ENCODE measurements at places on chromosomes 3 and 15. TPM values are rescaled to one million over a fixed set of nuclear protein-coding genes. Genes with fewer than 3 reads are reported as not detected.

Gene RTP4
- total RNA-seq, result 3.4 TPM

DNA sequence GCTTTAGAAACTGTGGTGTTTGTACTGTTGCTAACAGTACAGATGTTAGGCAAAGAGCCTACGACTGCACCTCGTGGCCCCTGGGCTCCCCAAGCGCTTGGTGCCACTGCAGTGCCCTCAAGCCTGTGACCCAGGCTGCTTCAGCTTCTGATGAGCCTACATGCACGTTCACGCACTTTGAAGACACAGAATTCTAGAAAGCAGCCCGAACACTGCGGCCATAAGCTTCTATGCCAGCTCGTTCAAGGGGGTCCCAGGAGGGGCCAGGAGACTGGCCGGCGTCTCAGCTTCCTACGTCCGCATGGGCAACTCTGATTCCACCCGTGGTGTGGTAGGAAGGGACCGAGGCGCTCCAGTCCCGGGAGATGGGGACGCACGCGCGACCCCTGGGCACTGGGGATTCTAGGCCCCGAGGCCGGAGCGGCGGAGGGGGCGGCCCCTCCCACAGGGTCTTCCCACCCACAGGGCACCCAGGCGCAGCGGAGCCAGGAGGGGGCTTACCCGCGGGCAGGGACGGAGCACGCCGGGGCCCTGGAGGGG lies 653 bp downstream of the MYO5C start:
- H3K27me3 ChIP-seq, result no peaks in the 10 kb centered on the region
- DNase-seq, result no peak
- no peak overlapping the region for H3K4me3 ChIP-seq
- H3K36me3 ChIP-seq, result no peaks in the 10 kb centered on the region
- no peak overlapping the region for H3K27ac ChIP-seq

DNA sequence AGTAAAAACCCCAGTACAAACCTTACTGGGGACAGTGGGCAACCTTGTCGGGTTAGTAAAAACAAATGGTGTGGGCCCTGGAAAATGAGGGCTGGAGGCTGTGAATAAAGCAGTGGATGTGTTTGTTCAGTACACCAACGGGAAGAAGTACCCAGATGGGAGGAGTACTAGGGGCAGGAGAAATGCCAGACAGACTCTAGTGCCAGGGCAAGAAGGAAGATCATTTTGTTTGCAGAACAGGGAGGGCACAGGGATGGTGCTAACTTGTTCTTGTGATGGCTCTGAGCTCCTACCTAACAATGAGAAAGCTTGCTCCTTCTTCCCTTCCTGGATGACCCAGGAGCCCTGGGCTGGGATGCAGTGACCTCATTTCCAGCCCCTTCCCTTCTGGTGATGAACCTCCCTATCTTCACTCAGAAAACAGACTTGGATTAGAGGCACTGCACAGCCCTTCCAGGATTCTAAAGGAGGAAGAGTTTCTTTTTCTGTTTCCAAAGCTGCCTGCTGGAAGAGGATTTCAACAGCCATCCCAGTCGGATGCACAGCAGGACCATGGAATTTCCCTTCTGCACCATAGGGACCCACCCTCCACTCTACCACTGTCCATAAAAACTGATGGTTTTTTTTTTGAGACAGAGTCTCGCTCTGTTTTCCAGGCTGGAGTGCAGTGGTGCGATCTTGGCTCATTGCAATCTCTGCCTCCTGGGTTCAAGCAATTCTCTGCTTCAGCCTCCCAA lies 6.1 kb downstream of the RASSF1 start:
- H3K27ac ChIP-seq, result no peak overlapping the region
- H3K27me3 ChIP-seq, result no peaks in the 10 kb centered on the region
- no peak for DNase-seq
- peaks cover 45% of the 10 kb centered on the region for H3K36me3 ChIP-seq
- no peak overlapping the region for H3K4me3 ChIP-seq
- H3K4me1 ChIP-seq, result peaks cover 56% of the 10 kb centered on the region

Gene WDR93
- total RNA-seq, result not detected

Gene CAMKV
- 7.8 TPM for total RNA-seq

- H3K4me3 ChIP-seq, result no peak overlapping the region
- H3K27ac ChIP-seq, result no peak overlapping the region
- no peaks in the 10 kb centered on the region for H3K4me1 ChIP-seq
- H3K36me3 ChIP-seq, result no peaks in the 10 kb centered on the region
- no peaks in the 10 kb centered on the region for H3K27me3 ChIP-seq
These were observed 42.9 kb upstream of the CADPS start for GRCh38 chr3:62918131-62918530.

DNA sequence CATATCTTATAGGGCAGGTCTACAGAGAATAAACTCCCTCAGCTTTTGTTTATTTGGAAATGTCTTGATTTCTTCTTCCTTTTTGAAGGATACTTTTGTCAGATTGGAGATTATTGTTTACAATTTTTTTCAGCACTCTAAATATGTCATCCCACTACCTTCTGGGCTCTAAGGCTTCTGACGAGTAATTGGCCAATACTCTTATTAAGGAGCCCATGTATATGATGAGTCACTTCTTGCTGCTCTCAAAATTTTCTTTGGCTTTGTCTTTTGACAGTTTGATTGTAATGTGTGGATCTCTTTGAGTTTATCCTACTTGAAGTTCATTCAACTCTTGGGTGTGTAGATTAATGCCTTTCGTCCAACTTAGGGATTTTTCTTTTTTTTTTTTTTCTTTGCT lies 28.9 kb upstream of the CD200R1L start:
- H3K4me3 ChIP-seq, result no peak overlapping the region
- H3K27ac ChIP-seq, result no peak overlapping the region
- no peak for DNase-seq
- H3K27me3 ChIP-seq, result no peaks in the 10 kb centered on the region

DNA sequence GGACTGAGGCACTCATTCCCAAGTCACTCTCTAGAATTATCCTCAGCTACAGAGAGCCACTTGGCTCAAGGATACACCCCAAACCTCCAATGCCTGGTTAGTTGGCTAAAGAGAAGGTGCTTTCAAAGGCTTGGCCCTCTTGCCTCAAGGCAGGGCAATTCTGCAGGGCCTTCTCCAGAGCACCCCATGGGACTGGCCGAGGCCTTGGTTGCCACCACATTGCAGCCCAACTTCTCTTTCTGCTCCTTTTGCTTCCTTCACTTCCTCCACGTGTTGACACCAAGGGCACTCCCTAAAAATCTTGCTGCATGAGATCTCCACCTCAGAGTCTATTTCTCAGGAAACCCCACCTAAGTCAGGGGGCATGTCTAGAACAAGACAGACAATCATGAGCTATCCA lies 36.7 kb downstream of the MEGF11 start:
- no peaks in the 10 kb centered on the region for H3K36me3 ChIP-seq
- no peak for DNase-seq
- no peaks in the 10 kb centered on the region for H3K27me3 ChIP-seq
- H3K27ac ChIP-seq, result no peak overlapping the region
- 0 out of 2 replicates have a peak, but pooled peaks cover 4% of the 10 kb centered on the region for H3K4me1 ChIP-seq

DNA sequence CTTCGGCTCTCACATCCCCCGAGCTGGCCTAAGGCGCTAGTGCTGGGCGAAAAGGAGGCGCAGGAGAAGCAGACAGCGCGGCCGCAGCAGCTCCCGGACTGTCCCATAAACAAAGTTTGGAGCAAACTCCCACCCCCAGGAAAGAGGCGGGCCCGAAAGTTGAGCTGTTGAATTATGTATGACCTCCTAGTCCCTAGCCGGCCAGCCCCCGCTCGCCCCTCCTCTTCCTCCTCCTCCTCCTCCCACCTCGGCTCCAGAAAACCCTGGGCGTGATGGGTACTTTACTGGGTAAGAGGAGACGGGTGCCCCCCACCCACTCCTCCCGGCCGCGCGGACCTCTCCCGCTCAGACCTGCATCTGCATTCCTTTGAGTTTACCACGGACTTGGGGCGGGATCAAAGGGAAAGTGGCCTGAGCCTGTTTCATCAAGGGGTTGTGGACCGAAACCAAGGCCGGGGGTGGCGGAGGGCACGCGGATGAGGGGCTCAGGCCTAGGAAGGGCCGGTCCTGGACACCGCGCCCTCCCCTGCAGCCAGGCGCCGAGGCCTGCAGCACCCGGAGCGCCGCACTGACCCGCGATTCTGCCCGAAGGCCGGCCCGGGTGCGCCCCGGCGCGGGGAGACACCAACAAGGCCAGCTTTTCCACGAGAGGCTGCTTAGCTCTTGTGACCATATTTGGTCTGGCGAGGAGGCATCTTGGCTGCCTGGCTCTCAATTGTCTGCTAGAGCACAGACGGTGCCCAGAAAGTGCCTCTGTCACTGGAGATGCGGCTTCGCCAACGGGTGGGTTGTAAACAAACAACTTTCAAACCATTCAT lies at the start of gene WWTR1:
TSS of gene WWTR1 (minus strand) at position 100 of the 818 bp plus-strand sequence. CDS start 719 bp downstream, outside the sequence.
- no peak within 1 kb of the TSS for H3K4me3 ChIP-seq
- DNase-seq, result no peak
- H3K27ac ChIP-seq, result no peak within 1 kb of the TSS
- no peaks in the 10 kb centered on the region for H3K4me1 ChIP-seq
- H3K36me3 ChIP-seq, result no peaks in the 10 kb centered on the region
